ENCODE measurements at places on chromosomes 13 and 19.

- DNase-seq = no peak
Observed at GRCh38 chr13:41634407-41634806, 177.1 kb downstream of the RGCC start.

DNA sequence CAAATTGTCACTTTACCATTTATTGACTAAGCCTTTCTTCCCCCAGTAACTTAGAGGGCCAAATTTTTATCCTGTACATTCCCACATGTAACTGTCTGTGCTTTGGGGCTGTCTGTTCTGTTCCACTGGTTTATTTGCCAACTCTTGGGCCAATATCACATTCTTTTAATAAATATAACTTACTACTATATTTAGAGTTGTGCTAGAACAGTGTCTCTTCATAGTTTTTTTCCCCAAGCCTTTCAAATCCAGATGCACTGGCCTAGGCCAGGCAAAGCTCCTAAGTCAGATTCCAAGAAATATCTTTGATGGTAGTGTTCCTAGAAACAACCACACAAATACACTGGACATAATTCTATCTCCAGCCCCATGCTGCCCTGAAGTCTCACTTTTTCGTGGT lies 16.0 kb upstream of the CEBPG start:
- no peak for DNase-seq

GRCh38 chr19:41546386-41546789 lies 29.6 kb upstream of the CEACAM21 start:
- DNase-seq = peak; percentile 63

DNA sequence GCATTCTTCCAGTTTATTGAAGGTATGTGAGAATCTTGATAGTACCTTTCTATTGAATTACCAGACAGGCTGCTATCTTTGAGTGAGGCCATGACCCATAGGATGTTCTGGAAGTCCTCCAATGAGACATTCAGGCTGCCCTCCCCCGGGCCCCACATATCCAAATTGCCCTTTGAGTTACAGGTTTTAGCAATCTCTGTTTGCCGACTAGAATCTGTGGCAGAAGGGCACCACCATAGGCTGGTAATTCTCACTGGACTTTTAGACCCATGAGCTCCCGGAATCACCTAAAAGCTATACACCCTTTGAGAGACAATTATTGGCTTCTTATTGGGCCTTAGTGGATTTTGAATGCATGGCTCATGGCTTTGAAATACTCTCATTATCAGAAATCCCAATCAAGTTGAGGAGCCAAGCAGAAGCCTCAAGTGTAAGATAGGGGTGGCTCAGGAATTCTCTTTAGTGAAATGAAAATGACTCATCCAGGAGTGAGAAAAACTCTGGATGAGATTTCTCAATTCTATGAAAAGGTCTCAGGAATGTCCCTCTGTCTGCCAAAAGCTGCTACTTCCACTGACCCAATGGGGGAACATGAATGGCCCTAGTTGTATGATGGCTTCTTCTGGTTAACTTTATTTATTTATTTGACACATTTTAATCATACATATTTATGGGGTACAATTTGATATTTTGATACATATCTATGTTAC lies 172.1 kb upstream of the CSNK1A1L start:
- no peak for DNase-seq

DNA sequence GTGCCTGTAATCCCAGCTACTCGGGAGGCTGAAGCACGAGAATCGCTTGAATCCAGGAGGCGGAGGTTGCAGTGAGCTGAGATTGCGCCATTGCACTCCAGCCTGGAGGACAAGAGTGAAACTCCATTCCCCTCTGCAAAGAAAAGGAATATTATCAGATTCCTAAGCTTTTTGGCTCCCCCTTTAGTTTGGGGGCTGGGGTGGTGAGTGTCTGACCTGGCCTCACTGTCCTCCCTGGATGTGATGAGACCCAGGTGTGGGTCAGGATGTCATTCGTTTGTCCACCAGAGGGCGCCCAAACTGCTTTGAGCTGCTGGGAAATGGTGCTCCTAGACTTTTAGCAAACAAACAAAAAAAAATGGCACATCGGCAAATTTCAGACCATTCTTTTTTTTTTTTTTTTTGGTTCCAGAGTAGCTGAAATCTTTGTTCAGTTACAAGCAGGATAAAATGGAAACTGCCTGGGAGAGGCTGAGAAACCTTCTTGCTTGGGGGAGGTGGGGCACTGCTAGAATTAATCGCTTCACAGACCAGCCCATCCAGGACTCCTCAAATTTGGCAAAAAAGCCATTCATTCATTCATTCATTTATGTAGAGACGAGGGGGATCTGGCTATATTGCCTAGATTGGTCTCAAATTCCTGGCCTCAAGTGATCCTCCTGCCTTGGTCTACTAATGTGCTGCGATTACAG lies 29.4 kb downstream of the SPC24 start:
- peak; percentile 82 for DNase-seq

DNA sequence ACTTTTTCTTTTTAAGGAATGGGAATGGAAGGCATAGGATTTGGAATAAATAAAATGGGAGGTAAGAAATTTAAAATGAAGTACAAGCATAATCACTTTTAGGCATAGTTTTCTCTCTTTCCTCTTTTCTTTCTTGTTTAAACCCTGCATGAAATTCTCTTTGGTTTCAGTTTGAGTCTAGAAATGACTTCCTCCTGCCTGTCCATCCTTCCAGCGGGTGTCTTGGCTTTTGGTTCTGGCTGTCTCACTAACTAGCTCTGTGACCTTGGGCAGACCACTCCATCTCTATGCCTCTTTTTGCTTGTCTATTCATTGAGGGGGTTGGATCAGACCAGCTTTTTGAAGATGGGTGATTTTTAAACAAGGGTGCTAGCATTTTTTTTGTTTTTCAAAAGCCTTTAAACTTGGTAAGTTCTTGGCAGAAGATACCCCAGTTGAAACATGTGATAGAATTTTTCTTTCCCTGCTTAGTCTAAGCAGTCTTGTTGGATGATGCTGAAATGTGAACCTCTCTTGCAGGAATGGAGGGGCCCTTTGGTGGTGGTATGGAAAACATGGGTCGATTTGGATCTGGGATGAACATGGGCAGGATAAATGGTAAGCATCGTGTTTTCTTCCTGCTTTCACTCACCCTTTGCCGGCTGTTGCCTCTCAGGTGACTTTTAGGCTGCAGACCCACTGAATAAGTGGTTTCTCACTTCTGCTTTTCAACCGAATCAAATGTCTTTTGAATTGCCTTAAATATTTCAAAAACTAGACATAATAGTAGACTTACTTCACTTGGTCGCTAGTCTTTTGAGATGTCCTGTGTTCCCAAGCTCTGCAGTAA lies 28.6 kb downstream of the PRAM1 start:
- no peak for DNase-seq

- DNase-seq = no peak
Observed at GRCh38 chr19:35119578-35120155, 4.0 kb downstream of the FXYD3 start.

DNA sequence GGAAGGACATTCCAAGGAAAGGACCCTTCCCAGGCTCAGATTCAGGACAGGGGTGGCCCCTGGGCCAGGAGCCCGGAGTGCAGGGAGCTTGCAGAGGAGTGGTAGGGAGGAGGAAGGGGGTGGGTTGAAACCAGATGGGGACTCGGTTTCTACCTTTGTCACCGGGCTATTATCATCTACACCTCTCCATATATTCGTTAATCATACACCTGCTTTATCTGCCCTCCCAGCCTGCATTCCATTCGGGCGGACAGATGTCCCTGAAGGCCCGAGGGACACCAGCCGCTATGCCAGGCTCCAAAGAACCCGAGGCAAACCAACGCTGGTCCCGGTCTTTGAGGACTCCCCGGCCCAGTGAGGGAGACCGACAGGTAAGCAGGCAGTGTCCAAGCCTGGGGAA lies 15.5 kb upstream of the MYH14 start:
- DNase-seq = no peak

DNA sequence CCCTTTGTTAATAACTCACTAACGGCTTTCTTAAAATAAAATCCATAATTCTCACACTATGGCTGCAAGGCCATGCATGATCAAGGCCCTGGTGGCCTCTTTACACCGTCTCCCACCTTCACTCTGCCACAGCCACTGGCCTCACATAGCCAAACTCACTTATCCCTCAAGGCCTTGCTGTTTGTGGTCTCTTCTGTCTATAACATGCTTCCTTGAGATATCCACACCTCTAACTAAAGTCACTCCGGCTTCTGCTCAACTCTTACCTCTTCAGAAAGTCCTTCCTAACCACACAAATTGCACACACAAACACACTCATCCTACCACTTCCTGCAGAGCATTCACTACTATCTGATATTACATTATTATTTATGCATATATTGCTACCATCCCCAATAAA lies 262.5 kb downstream of the DIAPH3 start:
- DNase-seq = no peak

DNA sequence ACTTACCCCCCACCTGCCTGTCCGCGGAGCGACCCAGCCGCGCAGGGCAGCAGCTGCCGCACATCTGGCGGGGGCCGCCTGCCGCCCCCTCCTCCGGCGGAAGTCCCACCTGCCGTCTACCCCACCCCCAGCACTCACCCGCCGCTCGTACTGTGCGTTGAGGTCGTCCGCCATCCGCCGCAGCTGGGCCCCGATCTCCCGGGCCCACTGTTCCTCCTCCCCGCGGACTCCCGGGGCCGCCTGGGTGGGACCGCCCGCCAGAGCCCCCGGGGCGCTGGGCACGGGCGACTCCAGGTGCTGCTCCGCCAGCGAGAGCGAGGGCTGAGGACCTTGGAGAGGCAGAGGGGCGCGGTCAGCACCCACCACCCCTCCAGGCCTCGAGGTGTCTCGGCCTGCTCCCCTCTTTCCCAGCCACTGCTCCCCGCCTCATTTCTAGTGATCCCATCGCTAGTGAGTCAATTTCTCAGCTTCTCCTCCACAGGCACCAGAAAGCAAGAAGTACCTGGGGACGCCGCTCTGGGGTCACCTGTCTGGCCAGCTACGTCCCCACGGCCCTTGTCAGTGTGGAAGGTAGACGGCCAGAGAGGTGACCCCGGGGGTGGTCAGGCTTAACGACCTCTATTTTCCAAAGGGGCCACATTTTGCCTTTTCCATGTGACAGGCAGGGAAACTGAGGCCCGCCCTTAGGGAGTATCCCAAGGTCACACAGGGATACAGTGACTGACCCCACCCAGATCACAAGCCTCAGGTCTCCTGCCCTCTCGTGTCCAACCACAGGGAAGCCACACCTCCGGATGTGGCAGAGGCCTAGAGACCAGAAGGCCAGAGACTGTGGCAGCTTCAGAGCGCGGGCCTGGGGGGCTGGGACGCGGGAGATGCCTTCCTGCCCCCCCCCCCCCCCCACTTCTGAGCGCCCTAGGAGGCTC lies 4.3 kb downstream of the BBC3 start:
- DNase-seq = peak; percentile 78

DNA sequence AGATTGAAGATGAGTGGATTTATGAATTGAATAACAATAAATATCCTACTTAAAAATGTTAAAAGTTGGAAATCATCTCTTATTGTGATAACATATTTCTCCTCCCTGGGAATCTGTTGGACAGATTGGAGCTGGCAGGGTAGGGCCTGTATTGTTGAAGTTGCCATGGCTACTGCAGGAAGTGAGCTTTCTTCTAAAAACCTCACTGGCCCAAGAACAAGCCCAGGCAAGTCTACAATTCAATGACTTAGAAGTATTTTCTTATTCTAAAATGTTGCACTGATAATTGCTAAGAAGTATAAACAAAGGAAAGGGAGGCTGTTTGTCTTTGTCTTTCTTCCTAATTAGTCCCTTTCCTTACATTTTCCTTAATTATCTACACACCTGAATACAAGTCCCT lies 112.1 kb downstream of the DLEU7 start:
- DNase-seq = no peak

- peak; percentile 69 for DNase-seq
Observed at GRCh38 chr13:98576963-98577835, at the start of gene STK24. STK24 (minus strand) TSS chr13:98577107; CDS start chr13:98576786, 321 bp downstream.

DNA sequence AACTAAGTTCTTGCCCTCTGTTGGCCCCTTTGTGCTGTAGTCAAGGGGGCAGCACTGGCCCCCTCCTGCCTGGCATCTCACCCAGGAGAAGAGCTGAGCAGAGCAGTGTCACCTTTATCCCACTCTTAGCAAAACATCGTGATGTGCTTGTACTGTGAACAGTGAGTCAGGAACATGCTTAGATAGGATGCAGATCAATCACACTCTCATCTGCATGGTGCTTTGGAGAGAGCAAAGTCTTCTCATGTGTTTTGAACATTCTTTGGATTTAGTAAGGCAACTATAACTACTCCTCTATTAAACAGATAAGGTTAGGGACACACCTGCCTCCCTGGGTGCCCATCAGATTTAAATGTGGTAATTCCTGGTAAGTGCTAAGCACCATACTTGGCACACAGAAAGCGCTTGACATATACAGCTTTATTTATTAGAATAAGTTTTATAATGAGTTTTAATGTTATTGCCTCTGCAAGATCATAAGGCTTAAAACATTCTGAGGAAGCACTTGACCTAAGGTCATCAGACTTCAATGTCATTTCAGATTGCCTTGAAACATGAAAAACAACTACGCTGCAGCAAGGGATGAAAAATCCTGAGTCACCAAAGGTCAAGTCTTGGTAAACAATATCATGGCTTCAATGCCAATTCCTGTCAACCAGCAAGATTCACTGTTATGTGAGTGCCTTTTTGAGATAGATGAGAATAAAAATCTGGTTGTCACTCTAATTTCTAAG lies 82.4 kb upstream of the IRS2 start:
- no peak for DNase-seq

- peak; percentile 48 for DNase-seq
Observed at GRCh38 chr13:50222569-50223332, 207.5 kb downstream of the KCNRG start.
